ENCODE measurements at places on chromosomes 2 and 18.

GRCh38 chr2:57973621-57974186 is 72.9 kb upstream of the VRK2 start:
- DNase-seq = no peak

DNA sequence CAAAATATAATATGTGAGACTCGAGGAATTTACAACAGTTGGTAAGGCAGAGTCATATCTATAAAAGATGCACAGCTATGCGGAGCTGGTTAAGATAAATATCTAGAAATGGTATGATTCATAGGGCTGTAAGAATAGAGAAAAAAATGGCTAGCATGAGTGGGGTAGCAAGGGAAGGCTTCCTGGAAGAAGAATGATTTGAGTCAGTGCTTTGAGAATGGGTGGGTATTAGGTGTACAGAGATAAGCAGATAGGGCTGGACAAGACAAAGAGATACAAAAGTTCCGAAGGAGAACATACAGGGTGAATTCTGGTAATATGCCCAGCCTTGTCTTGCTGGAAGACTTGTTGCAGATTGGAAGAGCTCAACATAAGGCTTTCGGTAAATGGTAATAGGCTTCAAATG is 291.5 kb upstream of the CCDC68 start:
- DNase-seq = no peak

- DNase-seq = no peak
Measured at GRCh38 chr18:56501896-56502295, 136.5 kb downstream of the TXNL1 start.

GRCh38 chr2:39142904-39143605 is 22.2 kb upstream of the SOS1 start:
- no peak for DNase-seq

- DNase-seq = no peak
Measured at GRCh38 chr2:233976690-233977294, 59.6 kb downstream of the TRPM8 start.

- DNase-seq = peak; percentile 68
Measured at GRCh38 chr18:11849841-11850634, 1.2 kb upstream of the CHMP1B start.

DNA sequence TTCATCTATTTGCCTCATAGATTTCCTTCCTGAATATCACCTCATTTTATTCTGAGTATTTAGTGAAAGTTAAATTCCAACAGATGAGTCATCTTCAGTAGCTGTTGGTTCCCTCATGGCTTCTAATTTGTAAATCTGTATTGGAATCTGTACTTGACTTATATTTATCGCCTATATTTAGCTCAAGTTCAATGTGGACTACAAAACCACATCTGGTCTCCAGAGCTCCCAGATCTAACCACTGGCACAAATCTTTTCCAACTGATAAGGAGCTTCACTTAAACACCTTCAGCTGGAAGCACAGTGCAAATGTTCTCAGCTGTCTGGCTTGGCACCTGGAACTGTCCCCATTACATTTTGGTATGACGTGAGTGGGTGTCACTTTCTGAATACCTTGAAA is 82.8 kb upstream of the DSEL start:
- no peak for DNase-seq

- no peak for DNase-seq
Measured at GRCh38 chr2:128550389-128550788, 231.7 kb upstream of the HS6ST1 start.

GRCh38 chr2:149894760-149895159 is 307.2 kb upstream of the MMADHC start:
- no peak for DNase-seq

DNA sequence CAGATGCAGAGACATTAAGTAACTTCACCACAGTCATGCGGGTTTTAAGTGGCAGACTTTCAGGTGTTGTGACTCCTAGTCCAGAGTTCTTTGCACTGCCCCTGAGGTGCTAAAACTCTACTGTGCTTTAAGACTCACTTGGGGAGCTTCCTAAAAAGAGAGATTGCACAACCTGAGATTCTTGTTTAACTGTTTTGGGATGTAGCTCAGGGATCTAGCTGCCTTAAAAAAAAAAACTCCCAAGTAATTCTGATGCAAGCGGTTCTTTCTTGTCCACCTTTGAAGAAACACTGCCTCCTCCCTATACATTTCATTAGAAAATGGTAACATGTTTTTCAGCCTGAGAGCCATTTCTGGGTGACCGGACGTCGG is 13.0 kb downstream of the IL37 start:
- no peak for DNase-seq

DNA sequence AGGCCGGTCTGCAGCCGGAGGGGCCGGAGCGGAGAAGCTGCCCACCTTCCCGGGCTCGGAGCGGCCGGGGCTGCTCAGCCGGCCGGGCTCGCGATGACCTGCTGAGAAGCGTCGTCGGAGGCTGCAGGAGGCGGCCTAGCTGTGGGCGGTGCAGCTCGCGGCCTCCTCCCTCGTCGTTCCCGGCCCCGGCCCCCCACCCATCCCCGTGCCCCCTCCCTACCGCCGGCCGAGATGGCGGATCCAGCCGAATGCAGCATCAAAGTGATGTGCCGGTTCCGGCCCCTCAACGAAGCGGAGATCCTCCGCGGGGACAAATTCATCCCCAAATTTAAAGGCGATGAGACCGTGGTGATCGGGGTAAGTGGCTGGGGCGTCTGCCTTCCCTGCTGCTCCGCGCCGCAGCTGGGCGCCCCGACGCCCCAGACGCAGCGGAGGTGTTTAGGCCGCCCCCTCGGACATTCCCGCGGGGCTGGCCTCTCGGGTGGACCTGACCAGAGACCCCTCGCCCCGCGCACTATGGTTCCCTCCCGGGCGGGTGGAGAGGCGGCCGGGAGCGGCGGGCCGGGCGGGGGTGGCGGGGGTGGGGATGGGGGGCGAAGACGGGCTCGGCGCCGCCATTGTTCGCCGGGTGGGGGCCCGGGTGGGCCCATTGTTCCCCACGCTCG is 492 bp downstream of the KIF5C start:
- DNase-seq = no peak

DNA sequence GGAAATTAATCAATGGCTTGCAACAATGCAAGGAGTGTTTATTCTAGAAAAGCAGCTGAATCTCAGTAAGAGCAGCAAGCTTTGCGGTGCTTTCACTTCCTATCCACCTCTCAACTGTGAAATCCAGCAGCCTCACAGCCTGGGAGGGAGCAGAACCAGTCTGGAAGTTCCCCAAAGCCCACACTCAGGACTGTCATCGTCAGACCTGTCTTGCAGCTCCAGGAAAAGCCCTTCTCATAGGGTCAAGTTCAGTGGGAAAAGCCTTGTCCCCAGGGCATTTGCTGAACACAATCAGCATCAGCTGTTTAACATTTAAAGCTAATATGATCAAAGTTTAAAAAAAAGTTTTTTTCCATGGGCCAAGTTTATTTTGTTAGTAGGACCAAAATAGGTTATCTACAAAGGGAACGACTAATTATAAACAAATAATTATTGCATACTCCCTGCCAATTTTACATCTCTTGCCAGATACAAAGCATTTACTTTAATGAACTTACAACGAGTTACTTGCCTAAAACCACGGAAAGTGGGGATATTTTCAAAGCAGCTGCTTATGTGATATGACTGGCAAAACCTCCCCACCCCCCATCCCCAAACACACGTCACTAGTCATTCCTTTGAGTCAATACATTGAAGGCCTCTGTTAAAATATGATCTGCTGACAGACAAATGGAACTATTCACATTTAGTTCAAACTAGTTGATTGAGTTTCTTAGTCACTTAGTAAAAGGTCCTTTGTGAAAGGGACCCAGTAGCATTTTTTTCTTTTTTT is 36.8 kb downstream of the PARD6G start:
- DNase-seq = no peak

GRCh38 chr2:200752332-200752731 is 59.4 kb upstream of the BZW1 start:
- DNase-seq = no peak

GRCh38 chr2:191218292-191218898 is 26.8 kb upstream of the MYO1B start:
- no peak for DNase-seq

DNA sequence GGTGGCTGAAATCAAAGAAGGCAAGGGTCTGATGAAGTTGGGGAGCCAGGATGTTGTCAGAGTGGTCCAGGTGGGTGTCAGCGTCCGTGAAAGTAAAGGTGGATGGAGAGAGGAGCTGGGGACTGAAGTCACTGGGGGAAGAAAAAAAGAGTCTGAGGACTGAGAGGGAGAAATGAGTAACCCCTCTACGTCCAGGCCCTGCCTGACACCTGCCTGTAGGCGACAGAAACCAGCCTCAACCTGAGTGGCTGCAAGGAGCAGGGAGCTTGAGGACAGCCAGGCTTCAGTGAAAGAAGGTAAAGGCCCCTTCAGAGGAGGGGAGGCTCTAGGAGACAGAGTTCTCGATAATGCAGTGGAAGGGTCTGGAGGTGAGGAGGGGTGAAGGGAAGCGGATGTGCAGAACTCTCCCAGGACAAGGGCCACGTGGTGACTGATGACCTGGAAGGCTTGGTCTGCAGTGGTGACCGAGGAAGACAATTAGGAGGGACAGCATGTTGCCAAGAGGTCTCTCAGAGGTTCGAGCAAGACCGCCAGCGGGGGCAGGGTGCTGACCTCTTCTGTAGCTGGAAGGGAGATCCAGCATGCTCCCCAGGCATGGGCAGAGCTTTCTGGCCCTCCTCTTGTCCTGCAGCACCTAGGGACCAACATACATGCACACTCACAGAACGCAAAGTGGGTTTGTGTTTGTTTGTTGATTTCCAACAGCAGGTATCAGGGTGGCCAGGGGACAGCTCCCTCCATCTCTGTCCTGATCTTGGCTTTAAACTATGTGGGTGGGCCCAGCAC is 86.6 kb upstream of the TMEM247 start:
- DNase-seq = no peak

DNA sequence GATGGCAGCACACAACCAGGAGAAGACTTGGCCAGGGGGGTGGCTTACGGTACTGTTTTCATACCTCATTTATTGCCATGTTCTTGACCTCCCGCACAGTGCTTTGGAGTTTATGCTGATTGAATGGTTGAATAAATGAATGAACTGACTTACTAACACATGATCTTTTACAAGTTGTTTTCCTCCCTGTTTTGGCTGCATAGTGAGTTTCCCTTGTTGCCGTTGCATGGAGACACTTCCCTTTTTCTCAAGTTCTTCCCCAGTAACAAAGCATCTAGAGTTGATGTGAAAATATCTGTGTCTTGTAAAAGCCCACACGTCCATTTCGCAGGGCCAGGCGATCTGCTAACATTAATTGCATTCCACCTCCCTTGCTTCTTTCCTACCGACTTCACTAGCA is 35.7 kb upstream of the RAB1A start:
- DNase-seq = no peak

GRCh38 chr2:75493230-75493629 is 67.5 kb downstream of the EVA1A start:
- no peak for DNase-seq

GRCh38 chr18:25229081-25229480 is 122.9 kb downstream of the ZNF521 start:
- no peak for DNase-seq

- no peak for DNase-seq
Measured at GRCh38 chr2:128371248-128371630, 52.6 kb upstream of the HS6ST1 start.

GRCh38 chr2:205759257-205759656 is 77.0 kb downstream of the NRP2 start:
- no peak for DNase-seq

- no peak for DNase-seq
Measured at GRCh38 chr2:217413193-217413592, 553.3 kb upstream of the TNP1 start.

- no peak for DNase-seq
Measured at GRCh38 chr2:15554525-15555218, 6.5 kb downstream of the NBAS start.

DNA sequence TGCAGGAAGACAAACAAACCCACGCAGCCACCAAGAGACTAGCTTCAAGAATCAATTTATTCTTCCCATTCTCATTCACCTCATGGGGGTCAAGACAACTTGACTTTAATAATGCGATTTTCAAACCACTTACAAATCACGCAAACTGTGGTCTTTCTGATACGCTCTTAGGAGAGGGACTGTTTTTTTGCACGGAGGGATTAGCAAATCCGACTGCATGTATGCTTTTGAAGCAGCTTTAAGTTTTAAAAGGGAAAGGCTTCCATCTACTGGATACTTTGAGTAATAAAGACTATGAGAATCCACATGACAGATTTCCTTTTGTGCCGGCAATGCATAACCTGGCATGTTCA is 322.9 kb upstream of the KCNJ3 start:
- DNase-seq = no peak

DNA sequence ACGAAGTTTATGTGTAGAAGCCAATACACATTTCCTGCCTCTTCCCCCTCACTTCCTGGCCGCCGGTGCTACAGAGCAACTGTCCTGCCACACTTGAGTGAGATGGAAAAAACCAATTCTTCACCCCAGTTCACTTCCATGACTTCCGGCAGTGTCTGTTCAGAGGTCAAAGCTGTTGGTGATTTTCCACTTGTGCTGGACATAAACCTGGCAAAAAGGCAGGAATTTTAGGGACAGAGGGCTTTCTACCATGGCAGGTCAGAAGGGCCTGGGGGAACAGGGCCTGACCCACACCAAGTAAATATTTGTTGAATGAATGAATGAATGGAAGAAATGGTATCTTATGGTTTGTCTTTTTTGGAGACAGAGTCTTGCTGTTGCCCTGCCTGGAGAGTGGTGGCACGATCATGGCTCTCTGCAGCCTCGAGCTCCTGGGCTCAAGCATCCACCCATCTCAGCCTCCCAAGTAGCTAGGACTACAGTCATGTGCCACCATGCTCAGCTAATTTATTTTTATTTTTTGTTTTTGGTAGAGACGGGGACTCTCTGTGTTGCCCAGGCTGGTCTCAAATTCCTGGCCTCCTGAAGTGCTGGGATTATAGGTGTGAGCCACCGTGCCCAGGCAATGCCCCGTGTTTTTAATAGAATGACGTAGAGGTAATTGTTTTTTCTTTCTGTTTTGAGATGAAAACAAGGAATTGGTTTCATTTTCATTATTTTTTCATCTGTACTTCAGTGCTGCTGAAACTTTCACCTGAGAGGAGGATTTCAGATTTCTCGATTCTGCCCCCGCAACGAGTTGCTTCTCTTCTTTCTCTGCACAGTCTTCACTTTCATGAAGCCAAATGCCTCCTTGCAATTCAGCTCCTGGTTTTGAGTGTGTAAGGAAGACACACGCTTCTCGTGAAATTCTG is 48.0 kb upstream of the LPIN2 start:
- DNase-seq = no peak

GRCh38 chr2:82344670-82345069 is 2040.1 kb upstream of the LRRTM1 start:
- DNase-seq = no peak

- no peak for DNase-seq
Measured at GRCh38 chr2:50863856-50864255, 168.1 kb downstream of the NRXN1 start.

- DNase-seq = no peak
Measured at GRCh38 chr2:7950035-7950612, 731.7 kb upstream of the ID2 start.

DNA sequence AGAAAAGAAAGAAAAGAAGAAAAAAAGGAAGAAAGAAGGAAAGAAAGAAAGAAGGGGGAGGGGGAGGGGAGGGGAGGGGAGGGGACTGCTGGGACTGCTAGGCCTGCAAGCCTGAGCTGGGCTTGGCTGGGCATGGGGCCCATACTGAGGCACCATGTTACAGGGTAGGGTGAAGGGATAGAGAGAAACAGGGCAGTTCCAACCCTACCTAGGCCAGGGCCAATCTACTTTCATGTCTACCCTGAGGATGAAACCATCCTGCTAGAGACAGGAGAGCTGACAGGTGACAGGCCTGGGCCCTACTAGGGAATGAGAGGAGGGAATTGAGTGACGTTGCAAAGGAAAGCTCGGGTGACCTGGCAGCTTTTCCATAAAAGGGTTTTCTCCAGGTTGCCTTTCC is 41.7 kb downstream of the TEX44 start:
- no peak for DNase-seq

- no peak for DNase-seq
Measured at GRCh38 chr2:237904831-237905599, 45.6 kb downstream of the RAMP1 start.

All from activated CD8-positive, alpha-beta memory T cell treated with anti-CD3 and anti-CD28 coated beads for 1 hour (primary cell).